Activated T-helper 1 cell treated with Interleukin-2 at 50 U/mL for 16 hours (primary cell): ENCODE measurements at places on chromosomes 6 and 20.

- no peak for DNase-seq
Observed at GRCh38 chr6:87558446-87558845, 31.3 kb downstream of the RARS2 start.

DNA sequence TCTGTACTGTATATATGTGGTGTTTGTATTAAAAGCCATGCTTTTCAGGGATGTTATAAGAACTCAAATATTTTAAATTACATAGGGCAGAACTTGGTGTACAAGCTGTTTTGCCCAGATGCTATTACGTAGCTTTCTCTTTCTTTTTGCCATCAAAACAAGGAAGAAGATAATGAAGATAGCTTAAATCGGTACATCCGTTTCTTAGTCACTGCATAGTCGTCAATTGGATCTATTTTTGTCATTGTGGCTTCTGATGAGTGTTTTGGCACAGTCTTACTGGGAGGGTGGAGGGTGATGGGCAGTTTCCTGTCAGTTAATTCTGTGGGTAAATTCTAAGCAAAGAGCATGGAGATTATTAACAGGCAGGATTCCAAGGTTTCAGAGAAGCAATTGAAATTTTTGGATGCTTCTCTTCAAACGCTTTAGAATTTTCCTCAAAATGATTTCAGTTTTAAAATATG lies 649.1 kb upstream of the GJE1 start:
- peak; percentile 15 for DNase-seq

DNA sequence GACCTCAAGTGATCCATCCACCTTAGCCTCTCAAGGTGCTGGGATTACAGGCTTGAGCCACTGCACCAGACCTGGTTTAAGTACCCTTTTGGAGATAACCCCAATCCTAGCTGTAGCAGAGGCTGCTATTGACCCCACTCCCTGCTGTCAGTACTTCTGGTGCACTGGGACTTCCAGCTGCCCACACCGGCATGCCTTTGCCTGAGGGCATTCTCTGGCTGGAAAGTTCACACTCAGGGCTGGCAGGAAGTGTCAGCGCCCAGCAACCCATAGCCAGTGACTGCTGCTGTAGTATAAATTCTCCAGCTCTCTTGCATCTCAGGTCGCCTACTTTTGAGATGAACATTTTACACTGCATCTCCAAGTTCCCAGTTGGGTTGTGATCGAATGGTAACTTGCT lies 75.3 kb downstream of the UTRN start:
- DNase-seq: no peak

DNA sequence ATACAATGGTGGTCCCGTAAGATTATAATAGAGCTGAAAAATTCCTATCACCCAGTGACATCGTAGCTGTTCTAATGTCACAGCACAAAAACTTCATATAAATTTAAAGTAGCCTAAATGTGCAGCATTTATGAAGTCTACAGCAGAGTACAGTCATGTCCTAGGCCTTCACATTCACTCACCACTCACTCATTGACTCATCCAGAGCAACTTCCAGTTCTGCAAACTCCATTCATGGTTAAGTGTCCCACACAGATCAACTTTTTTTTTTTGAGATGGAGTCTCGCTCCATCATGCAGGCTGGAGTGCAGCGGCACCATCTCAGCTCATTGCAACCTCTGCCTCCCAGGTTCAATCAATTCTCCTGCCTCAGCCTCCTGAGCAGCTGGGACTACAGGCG lies 20.9 kb upstream of the KCNG1 start:
- DNase-seq: no peak

GRCh38 chr6:166771701-166772100 lies 144.7 kb upstream of the RPS6KA2 start:
- DNase-seq: no peak

DNA sequence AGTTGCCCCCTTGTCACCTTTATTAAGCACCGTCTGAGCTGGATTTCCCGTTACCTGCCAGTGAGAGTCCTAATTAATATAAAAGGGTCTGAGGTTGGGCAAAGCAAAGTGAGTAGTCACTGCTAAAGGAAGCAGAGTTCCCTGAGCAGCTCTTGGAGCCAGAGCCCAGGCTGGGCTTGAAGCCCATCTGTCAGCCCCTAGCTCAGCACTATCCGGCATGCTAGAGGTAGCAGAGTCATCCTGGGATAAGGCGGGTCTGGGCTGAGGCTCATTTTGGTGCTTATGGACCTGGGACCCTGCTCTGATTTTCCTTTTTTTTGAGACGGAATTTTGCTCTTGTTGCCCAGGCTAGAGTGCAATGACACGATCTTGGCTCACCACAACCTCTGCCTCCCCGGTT lies 46.2 kb downstream of the ADNP start:
- no peak for DNase-seq
